DMS153 (cell line): ENCODE measurements at places on chromosomes 5 and 9.

DNA sequence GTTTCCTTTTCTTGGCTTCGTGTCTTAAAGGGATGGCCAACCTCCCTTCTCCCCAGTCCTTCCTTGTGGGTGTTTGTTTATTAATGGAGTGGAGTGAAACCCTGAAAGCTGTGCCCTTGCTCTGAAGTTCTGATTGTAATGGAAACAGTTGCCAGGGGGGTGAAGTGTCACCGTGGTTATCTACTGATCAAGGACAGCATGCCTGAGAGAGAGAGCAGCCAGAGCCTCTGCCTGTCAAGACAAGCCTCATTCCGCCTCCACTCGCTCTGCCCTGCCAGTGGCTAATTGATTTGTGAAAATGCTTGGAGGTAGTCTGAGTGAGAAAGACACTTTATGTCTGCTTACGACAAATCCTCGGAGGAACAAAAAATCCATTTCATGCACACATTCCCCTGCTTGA is 143.7 kb upstream of the SLC30A5 start:
- DNase-seq: peak; percentile 23

GRCh38 chr5:170121321-170121720 is 15.6 kb downstream of the FOXI1 start:
- DNase-seq: no peak

- no peak for DNase-seq
Measured at GRCh38 chr5:50435168-50435567, 5.9 kb downstream of the EMB start.

DNA sequence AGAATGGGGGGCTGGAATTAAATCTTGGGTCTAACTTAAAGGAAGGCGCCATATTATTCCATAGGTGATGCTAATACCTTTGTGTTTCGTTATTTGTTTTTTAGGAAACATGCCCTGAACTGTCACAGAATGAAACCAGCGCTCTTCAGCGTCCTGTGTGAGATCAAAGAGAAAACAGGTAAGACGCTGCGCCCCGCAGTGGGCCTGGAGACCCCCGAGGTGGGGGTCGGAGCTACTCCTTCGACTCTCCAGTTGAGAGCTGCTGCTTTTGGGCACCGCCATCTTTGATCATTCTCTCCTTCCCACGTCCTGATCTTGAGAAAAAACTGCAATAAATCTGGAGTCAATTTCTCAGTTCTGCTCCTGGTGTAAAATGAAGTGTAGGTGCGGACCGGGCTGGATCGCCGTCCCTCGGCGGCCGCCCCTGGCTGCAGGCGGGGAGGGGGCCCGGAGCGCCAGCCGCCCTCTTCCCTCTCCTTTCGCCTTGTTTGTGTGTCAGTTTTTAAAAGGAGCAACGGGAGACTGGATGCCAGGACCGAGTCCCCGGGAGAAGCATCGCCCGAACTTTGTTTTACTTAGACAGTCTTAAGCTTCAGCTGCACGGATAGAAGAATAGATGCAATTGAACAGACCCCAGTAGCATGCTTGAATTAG is 1.4 kb downstream of the PBX3 start:
- DNase-seq: no peak

DNA sequence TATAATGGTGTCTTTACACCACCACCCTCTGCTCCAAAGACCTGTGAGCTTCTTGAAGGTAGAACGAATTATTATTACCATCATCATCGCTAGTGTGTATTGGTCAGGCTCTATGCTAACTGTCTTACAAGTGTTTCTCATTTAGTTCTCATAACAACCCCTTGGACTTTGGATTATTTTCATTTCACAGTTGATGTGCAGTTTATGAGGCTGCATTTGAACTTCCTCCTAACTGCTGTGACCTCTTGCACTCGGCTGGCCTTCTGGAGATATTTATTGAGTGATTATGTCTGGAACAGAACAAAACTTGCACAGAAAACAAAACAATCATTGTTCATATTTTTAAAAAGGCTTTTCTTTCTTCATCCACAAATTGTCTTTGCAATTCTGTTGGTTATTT is 306.3 kb upstream of the SGCD start:
- no peak for DNase-seq

DNA sequence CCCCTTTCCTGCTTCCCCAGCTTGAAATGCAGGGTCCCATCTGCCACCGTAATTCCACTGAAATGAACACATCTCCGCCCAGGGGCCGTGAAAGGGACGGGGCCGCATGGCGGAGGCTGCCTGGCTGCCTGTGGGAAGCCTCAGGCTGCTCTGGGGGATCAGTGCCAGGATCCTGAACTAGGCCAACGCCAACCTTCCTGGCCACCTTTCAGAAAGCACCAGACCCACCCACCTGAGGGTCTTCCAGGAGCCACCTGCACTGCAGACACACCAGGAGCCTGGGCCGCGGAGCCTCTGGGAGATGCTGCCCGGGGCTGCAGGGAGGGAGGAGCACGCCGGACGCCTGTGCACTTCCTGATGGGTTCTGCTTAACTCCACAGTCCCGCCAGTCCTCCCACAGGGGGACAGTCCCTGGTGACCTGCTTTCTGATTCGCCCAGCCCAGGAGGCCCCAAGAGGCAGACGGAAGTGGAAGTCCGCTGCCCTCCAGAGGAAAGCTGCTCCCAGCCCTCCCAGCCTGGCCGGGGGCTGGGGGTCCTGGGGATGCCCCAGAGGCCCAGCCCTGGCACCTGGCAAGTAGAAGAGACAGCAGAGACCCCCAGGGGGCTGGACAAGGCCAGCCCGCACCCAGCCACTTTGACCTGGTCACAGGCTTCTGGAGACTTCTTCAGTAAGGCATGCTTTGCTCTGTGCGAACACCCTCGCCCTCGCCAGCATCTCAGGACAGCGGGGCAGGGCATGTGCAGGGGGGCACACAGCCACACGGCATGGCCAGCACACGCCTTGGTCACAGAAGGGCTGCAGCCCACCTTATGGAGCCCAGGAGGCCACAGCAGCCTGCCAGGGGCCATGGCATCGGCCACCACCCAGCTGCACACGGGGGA is at the start of gene CARD9:
CARD9 (minus strand) TSS at position 370 of the 883 bp plus-strand sequence. CDS start 1,591 bp downstream, outside the sequence.
- no peak for DNase-seq

GRCh38 chr5:179148703-179149170 is 88.6 kb downstream of the ZNF354C start:
- DNase-seq: no peak

DNA sequence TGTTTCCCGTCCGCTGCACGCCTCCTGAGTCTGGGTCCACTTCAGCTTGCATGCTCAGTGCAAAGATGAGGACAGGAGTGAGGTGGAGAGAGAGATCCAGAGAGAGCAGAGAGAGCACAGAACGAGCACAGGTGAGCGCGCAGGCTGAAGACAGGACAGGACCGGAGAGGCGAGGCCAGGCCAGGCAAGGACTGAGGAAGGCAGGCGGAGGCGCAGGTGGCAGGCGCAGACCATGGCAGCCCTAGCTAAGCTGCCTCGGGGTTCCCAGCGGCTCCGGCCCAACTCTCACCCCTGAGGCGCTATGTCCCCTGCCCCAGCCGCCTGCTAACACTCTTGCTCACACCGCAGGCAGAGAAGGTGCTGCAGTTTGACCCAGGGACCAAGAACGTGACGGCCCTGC is 9.7 kb downstream of the GRIN1 start:
- DNase-seq: no peak

- no peak for DNase-seq
Measured at GRCh38 chr9:93124793-93125192, 9.3 kb downstream of the NINJ1 start.

- DNase-seq: no peak
Measured at GRCh38 chr9:74595286-74595685, 98.2 kb downstream of the RORB start.

DNA sequence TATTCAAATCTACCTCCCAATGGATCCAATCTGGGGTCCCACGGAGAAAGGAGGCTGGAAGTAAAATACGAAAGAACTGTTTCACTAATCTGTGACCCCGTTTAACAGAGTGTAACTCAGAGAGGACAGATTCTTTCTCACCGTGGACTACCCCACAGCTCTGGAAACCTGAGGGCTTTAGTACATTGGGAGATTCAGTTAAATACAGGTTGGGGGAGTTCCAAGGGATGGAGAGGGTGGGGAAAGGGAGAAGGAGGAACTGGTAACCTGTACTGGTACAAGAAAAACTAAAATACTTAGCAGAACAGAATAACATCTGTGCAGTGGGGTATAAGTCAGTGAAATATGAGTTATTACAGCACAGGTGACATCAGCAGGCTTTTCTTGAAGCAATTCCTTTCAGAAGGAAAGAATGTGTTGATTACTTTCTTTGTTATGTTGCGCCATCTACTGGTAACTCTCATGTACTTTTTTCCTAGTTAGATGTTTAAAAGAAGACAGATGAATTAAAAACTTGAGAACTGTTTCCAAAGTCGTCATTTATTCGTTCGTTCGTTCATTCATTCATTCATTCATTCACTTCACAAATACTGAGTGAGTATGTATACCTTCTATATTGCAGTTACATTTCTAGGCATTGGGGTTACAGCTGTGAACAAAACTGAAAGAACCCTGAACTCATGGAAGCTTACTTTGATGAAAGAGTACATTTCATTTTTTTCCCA is 30.0 kb upstream of the STOM start:
- DNase-seq: peak; percentile 40

DNA sequence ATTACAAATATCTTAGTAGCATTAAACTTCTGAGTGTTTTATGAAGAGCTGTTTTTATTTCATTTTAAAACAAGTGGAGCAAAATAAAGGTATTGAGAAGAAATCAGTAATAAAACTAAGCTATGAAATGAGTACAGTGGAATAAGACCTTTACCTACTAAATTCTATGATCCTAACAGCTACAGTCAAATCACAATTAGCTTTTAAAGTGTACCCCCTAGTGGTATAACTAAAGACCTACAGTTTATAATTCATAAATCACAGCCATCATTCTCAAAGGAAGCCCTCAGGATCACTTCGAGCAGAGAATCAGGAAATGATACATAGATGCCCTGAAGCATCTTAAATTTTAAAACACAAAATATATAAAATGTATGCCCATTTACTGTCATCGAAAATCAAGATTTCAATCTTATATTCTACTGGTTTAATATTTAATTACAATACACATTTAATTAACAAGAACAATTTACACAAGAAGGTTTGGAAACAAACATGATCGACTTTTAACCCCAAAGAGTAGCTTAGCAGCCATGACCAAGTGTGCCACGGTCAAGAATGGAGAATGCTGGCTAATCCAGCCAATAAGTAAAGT is 12.3 kb downstream of the CCNH start:
- no peak for DNase-seq

DNA sequence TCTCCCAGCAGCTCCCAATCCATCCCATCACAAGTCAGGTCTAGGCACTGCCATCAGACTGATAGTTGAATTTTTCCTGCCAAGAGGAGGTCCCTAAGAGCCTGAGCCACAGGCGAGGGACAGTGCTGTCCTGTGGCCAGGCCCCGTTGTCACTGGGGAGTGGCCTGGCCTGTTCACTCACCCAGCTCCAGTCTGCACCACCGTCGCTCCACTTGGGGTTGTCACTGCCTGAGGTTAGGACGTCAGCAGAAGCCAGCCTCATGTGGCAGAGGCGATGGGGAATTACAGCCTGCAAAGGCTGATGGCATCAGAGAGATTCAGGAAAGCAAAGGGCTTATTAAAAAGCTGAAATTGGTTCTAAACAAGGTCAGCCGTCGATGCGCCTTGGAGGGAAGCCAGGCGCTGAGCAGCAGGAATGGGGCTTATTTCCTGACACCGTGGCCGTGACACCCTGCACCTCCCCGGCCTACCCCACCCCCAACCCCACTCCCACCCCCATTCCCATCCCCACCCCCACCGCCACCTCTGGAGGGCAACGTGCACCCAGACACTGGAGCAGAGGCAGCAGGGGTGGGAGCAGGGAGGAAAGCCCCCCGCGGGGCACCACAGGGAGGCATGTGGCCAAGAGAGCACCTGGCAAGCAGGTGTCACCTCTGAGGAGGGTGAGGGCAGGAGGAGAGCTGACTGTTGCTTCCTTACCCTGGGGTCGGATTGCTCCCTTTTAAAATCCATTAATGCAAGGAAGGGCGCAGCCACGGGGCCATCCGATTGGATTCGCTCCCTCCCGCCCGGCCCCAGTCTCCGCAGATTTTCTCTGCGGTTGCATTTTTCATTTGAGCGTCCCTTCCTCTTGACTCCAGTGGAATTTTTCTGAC is 3.1 kb upstream of the DBH start:
- peak; percentile 66 for DNase-seq

DNA sequence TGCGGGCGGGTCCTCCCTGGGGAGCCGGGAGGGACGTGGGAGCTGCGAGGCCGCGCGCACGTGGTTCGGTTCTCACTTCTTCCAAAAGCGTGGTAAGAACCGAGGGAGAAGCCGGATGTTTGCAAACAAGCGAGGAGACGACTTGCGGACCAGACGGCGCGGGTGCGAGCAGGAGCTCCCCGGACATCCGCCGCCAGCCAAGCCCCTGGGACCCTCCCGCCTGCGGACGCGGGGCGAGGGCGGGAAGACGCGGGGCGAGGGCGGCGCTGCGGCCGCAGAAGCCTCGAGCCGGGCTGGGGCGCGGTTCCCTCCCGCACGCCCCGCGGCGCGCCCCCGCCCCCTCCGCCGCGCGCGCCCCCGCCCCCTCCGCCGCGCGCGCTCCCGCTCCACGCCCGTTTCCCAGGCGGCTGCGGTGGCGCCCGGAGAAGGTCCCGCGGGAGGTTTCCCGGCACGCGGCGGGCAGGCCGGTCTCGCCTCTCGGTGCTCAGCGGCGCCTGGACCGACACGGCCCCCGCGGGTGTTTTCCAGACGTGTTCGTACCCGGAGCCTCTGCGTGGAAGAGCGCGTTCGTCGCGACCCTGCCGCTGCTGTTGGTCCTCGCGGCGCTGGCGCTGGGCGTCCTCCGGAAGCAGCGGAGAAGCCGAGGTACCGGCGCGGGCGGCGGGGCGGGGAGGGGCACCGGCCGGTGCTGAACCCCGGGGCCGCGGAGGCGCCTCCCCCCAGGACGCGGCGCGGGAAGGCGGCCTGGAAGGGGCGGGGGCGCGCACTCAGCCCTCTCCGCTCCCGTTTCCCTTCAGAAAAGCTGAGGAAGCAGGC is 12.8 kb downstream of the BTNL9 start:
- no peak for DNase-seq

DNA sequence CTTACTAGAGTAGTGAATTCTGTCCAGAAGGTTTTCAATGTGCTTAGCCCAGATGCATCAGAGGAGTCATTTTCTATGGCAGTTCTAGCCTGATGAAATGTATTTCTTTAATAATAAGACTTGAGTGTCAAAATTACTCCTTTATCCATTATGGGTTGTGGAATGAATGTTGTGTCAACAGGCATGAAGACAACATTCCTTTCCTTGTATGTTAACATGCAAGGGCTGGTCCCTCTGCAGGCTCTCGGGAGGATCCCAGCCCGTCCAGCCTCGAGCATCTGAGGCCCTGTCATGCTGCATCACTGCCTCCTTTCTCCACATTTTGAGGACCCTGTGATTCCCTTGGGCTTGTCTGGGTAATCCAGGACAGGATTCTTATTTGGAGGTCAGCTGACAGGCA is 42.9 kb upstream of the FAM120AOS start:
- DNase-seq: no peak

DNA sequence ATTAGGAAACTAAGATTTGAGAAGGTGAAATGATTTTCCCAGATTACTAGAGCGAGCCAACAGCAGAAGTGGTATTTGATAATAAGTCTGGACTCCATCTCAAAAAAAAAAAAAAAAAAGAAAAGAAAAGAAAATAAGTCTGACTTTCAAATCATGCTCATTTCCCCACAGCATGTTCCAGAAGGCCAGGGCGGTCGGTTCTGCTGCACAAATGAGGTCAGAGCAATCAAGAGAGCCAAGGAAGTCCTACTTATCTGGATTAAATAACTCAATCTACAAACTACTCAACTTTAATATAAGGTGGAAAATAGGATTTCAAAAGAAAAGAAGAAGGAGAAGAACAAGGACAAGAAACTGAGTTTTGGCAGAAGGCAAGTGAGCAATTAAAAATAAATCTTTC is 130.4 kb upstream of the RASA1 start:
- DNase-seq: no peak

GRCh38 chr5:173733021-173733420 is 116.6 kb upstream of the BOD1 start:
- DNase-seq: no peak

- DNase-seq: peak; percentile 75
Measured at GRCh38 chr9:76366275-76366674, 28.0 kb downstream of the RFK start.
